Activated CD8-positive, alpha-beta memory T cell treated with anti-CD3 and anti-CD28 coated beads for 1 hour (primary cell): ENCODE measurements at places on chromosomes 4 and X.

GRCh38 chr4:142339053-142339452, 507.0 kb downstream of the INPP4B start:
- DNase-seq: no peak

- no peak for DNase-seq
Measured at GRCh38 chrX:68978255-68978654, 149.4 kb downstream of the EFNB1 start.

DNA sequence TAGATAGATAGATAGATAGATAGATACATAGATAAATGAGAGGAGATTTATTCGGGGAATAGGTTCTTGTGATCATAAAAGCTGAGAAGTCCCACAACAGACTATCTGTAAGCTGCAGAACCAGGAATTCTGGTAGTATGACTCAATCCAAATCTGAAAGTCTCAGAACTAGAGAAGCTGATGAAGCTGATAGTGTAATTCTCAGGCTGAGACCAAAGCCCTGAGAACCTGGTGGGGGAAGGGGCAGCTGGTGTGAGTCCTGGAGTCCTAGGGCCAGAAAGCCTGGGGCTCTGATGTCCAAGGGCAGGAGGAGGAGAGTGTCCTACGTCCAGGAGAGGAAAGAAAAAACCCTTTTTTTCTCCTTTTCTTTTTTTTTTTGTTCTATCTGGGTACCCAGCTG, 8.0 kb upstream of the BANK1 start:
- DNase-seq: no peak

DNA sequence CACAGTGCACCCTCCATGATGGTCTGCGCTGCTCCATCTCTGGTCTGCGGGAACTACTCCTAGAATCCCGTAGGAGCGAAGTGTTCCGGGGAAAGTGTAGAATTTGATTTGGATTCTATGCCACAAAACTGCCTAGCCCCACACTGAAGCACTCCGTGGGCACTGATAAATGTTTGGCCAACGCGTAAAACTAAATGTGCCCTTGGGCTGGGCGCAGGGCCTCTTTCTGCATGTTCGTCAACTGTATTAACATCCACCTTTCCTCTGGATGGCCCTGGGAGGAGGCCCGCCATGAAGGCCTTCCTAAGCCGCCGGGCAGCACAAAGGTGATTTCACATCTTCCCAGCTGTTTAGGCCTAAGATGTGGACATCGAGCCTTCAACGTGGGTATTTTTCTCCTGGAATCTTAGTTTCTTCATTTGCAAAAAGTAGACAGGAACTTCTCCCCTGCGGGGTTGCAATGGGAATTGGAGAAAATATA, 2.6 kb downstream of the MSX1 start:
- DNase-seq: no peak

DNA sequence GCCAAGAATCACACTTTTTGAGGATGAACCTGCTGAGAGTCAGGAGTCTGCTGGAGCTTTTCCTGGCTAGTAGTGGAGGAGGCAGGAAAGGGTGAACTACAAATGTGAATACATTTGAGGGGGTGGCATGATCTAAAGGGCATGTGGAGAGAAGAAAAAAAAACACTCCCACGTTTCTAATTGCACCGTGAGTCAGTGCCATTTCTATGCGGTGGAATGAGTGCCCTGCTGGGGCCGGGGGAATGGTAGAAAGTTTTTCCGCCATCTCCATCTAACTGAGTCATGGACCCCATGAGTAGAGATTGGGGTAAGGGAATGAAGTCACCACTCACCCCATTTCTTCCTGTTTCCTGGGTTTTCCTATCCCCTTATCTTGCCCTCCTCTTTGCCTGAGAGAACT, 19.8 kb downstream of the BEX3 start:
- DNase-seq: no peak

GRCh38 chrX:31178064-31178768, 106.4 kb upstream of the FTHL17 start:
- DNase-seq: no peak

- DNase-seq: no peak
Measured at GRCh38 chr4:48307528-48307927, 33.8 kb upstream of the SLAIN2 start.

DNA sequence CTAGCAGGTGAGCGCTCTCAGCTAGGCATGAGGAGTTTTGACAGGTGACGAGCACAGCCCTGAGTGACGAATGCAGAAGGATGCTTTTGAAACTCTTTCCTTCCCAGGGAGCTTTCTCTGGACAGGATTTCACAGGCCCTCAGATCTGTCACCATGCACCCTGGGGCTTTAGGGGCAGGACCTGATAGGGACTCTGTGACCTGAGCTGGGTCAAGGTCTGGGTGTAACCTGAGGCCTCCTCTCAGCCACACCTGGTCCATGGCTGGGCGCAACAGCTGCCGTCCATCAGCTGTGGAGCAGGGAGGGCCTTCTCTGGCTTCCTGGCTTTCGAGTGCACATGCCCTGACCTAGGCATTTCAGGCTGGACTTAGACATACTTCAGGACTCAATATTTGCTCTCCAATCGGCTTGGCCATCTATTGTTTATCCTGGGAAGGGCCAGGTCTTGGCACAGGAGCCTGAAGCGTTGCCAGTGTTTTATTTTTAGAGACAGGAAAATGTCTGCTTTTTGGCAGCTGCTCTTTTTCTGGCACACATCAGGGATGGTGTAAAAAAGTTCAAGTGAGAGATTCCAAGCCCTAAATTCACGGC, 56.4 kb downstream of the C4orf51 start:
- no peak for DNase-seq

DNA sequence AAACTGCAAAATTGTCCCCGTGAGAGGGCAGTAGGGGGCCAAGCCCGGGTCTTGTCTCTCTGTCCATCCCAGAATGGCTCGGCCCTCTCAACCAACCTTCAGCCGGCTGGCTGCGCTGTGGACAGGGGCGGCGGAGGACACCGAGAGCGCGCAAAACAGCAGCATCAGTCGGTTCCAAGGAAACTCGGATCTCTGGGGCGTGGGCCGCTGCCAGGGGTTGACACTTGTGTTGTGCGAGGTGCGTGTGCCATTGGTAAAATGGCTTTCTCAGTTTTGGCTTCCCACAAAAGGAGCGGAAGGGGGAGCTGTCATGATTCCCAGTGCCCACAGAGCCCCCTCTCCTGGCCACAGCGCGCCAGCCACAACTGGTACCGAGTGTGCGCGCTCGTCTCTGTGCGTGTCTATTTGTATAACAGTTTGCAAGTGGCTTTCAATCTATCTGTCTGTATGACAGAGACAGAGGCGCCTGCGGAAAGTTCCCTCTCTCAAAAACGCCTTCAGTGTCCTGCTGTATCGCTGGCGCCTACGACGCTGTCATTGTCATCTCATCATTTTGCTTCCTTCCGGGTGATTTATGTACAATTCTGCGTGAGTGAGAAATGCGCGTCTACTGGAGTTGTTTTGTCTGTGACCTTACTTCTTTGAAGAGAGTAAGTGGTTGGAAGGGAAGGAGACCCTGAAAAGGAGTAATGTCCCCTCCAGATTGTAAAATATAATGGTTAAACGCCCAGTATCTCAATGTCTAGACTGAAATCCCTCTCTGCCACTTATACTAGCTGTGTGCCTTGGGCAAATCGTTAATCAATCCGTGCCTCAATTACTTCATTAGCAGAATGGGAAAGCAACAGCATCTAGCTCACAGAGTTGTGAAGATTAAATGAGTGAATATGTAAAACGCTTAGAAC, 1.8 kb downstream of the DKK2 start:
- DNase-seq: no peak

- DNase-seq: no peak
Measured at GRCh38 chrX:3768881-3769280, 55.4 kb upstream of the PRKX start.

DNA sequence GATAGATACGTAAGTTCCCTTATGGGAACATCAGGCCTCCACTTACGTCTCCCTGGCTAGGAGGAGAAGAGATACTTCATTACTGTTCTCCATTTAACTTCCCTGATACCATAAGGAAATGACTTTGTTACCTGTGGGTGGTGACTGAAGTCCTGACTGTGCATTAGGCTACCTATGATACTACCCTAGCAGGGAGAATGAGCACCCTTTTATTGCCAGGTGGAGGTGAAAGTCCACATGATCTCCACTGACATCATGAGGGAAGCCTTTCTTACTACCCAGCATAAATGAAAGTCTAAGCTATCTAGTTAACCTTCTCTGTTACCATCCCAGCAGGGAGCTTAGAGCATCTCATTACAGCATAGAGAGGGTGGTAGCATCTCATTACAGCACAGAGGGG, 24.4 kb upstream of the LAMTOR3 start:
- DNase-seq: no peak

DNA sequence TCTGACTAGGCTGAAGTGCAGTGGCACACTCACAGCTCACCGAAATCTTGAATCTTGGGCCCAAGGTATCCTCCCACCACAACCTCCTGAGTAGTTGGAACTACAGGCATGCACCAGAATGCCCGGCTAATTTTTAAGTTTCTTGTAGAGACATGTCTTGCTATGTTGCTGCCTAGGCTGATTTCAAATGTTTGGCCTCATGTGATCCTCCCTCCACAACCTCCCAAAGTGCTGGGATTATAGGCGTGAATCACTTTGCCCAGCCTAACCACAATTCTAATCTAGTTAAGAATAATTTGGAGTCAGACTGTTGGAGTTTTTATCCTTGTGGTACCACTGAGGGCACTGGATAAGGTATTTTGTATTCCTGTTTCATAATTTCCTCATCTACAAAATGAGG, 317.5 kb upstream of the AGA start:
- no peak for DNase-seq

DNA sequence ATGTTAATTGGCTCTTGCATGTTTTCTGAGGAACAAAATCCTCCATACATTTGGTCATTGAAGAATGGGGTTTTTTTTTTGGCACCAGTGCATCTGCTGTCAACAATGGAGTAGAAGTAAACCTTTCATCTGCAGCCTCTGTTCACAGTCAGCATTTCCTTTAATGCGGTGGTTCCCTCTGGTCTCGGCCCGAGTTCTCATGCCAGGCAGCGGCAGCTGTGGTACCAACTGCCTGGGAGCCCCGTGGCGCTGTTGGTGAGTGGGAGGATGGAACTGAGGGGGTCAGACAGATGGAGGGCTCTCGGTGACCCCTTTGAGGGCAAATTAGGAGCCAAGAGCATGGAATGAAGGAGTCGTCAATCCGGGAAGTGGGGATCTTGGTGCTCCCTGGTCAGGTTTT, 114.7 kb downstream of the AFF1 start:
- DNase-seq: no peak

DNA sequence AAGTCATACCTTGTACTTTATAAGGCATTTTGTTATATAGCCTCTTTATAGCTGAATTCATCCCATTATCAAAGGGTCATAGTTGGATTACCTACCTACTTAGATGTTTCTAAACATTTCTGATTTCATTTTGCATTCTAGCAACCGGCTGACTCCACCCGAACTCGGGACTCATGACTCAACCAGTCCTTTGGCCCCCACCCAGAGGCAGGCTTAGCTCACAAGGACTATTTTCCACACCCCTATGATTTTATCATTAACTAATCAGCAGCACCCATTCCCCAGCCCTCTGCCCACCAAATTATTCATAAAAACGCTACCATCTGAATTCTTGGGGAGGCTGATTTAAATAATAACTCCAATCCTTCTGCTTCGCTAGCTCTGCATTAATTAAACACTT, 79.9 kb upstream of the EGFL6 start:
- DNase-seq: no peak

- DNase-seq: no peak
Measured at GRCh38 chrX:41445171-41445570, 2.0 kb upstream of the NYX start.

GRCh38 chrX:77298790-77299189, 148.4 kb upstream of the FGF16 start:
- no peak for DNase-seq

DNA sequence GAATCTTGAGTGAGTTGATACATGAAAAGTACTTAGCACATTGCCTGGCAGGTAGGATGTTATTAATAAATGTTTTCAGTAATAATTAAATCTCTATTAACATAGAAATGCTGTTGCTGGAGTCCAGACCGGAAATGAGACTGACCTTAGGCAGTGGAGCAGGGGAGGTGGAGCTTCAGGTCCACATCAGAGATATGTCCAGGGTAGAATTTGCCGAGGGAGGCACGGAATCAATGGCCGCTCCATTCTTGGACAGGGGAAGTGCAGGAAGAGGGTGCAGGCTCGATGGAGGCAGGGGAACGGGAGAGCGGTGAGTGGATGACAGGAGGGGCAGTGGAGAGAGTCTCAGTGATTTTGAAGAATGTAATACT, 107.3 kb downstream of the GATB start:
- DNase-seq: no peak

DNA sequence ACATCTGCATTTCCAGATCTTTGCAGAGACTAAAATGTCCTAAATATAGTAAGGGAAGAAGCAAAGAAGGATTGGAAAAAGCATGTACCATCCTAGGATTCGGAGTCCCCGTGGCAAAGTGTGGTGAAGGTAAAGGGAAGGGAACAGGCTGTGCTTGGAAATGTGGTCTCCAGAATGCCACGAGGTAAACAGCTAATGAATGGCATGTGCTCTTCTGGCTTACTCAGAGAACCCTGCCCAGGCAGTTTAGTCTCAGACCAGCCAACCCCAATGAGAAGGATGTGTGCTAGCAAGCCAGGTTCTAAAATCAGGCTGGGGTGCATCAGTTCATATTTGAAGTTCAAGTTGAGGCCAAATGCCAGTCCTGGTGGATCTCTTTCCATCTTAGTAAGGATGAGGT, 113.1 kb downstream of the RS1 start:
- DNase-seq: no peak

DNA sequence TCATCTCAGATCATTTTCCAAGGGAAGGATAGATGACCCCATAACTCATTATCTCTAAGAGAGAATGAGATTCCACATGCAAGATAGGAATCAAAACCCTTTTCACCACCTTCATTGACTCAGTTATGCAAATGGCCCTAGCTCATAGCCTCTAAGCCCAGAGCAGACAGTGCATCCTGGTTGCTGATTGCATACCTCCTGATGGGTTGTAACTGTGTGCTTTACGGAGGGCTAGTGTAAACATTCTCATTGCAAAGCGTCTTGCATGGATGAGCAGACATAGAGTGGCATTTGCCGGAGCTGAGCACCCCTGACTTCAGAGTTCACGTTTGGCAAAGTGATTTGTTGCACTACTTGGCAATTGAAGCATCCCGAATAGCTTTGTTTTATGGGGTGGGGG, 151.0 kb downstream of the VCX3A start:
- no peak for DNase-seq

- no peak for DNase-seq
Measured at GRCh38 chr4:162268911-162269310, 105.1 kb upstream of the FSTL5 start.

DNA sequence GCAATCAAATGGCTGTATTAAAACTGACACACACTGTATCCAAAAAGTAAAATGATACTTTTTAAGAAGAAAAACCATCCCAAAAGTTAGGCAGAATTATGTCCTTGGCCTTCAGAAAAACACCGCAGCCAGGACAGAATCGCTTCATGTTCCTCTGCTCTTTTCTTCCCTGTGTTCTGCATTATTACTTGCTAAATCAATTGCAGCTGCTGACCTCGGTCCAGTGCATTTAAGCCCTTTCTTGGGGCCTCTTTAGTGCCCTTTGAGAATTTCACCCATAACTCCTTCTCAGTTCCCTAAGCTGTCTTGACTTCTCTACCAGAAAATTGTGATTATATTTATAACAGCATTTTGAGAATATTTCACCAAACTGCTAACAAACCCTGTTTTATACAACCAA, 696.9 kb downstream of the PCDH7 start:
- DNase-seq: no peak
